ENCODE measurements at places on chromosomes 7 and 10.
A peak's percentile ranks its signal among the peaks of the same experiment; 100 is the strongest.

GRCh38 chr7:76381814-76382213 lies 23.0 kb upstream of the YWHAG start:
- no peak for DNase-seq

- peak; percentile 29 for DNase-seq
These were observed 27.2 kb upstream of the MSRB2 start for GRCh38 chr10:23067939-23068775.

GRCh38 chr7:131021902-131022301 lies 287.9 kb upstream of the KLF14 start:
- DNase-seq: no peak

GRCh38 chr7:72493850-72494661 lies 81.9 kb upstream of the CALN1 start:
- DNase-seq: peak; percentile 21

DNA sequence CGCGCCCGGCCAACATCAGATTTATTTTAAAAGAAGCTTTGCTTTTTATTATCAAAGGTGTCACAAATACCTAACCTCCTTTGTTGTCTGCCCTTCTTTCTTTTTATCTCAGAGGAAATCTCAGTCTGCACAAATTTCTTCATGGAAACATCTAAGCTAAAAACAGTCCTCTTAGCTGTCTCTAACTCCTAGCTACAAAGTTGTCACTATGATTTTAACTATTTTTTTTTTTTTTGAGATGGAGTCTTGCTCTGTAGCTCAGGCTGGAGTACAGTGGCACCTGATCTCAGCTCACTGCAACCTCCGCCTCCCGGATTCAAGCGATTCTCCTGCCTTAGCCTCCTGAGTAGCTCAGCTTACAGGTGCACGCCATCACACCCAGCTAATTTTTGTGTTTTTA lies 7.3 kb downstream of the TRA2A start:
- DNase-seq: no peak

DNA sequence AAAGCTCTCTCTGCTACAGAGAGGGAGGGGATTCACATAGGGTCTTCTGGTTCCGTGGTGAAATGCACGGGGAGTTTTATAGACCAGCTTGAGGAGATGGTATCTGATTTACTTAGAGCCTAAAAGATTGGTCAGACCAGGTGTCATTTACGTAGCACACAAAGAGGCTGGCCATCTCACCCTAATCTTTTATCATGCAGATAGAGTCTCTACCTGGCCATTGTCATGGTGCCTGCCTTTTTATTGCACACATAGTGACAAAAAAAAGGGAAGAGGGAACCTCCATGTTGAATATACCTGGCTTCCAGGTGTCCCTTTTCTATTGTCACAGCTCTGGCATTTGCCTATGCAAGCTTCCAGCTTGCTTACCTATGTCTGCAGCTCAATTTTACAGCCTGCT lies 1456.1 kb downstream of the GATA3 start:
- no peak for DNase-seq

GRCh38 chr7:132782777-132783640 lies 206.7 kb upstream of the PLXNA4 start:
- no peak for DNase-seq

DNA sequence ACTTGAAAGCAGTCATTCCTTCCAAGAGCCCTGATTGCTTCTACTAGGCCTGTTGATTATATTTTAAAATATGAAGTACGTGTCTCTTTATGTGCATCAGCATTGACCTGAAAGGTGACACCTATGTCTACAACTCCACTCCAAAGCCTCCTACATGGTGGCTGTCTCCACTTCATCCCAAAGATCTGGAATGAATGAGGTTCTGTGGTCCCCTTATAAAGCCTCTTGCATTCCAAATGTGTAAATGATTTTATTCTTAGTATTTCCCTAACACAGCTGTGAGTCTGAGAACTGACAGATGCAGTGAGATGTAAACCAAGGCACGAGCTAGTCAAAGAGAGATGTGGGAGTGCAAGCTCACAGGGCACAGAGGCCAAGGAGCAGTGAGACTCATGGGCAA lies 176.0 kb upstream of the SVIL start:
- no peak for DNase-seq

GRCh38 chr10:124124123-124124768 lies 30.8 kb upstream of the CHST15 start:
- no peak for DNase-seq

DNA sequence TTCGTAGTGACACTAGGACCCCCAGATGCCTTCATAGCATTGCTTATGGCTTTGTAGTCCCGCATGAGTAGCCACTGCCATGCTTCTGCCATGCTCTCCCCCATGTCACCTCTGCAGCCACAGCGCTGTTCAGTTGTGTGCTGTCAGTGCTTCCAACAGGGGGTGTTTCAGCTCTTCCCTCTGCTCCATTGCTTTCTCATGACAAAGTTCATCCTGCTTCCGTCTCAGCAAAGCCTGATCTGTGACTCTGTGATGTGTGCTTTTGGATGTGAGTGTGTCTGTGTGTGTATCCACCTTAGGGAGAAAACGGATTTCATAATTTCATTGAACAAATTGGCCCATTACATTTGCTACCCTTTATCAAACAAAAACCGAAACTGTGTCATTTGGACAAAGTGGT lies 134.9 kb upstream of the SAMD8 start:
- DNase-seq: no peak

DNA sequence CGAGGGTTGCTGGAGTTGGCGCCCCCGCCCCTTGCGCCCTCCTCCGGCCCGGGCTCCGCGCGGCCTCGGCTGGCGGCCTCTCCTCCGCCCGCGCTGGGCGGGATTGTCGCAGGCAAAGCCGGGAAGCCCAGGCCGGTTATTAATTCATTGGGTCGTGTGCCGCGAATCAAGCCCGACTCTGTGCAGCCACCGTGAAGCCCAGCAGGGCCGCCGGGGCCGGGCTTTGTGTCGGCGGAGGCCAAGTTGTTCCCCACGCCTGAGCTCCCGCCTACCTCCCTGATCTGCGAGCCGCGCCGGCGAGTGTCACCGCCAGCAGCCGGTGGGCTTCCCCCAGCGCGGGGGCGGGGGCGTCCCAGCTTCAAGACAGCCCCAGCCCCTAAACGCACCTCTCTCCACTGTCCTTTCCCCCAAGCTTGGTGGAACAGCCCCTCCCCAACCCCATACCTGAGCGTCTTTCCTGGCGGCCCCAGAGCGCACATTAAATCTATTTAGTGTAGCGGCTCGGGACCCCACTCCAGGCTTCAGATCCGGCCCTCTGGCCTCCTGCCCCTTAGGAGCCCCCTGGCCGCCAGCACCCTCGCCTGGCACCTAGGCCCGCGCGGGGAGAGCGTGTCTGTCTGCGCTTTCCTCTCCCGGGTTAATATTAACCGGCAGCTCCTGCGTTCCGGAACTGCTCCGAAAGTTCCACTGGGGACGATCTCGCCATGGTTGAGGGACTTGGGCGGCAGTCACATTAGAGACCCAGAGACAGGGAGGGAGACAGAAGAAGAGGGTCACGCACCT lies 3.5 kb downstream of the SHH start:
- DNase-seq: peak; percentile 63

- DNase-seq: peak; percentile 4
These were observed 49.5 kb upstream of the ZPBP start for GRCh38 chr7:50142425-50143017.

- no peak for DNase-seq
These were observed 42.9 kb upstream of the TCERG1L start for GRCh38 chr10:131354380-131354779.

DNA sequence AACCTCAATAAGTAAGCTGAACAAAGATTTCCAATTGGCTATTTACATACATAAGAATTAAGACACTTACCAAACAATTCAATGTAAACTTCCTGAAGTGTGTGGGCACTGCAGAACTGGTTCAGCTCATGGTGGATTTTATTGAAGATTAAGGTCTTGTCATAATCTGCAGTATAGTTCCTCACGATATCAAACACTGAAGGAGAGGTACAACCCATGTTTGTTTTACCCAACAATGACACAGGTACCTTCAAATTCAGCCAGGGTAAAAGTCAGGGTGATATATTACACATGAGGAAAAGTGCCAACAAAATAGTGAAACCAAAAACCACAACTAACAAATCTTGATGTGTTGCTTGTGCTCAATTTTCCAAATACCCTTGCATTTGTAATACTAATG lies 10.0 kb downstream of the ERLIN1 start:
- DNase-seq: no peak

GRCh38 chr7:37476881-37477450 lies 28.3 kb upstream of the ELMO1 start:
- DNase-seq: no peak

DNA sequence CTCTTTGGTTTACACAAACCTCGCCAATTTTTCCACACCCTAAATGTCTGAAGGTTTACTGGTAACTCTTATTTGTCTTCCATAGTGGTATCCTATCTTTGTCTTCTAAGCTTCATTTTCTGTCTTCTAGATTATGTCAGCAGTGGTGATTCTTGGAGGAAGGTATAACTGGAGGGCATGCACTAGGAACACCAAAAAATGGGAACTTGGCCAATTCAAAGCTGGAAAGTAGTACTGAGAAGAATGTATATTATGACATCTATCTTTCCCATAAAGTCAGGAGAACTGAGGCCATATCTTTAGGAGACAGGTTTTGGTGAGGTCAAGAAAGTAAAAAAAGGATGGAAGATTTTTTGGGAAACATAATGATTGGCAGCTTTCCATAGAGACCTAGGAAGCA lies 113.3 kb downstream of the CPEB3 start:
- DNase-seq: no peak

GRCh38 chr10:18238870-18239485 lies 98.8 kb downstream of the CACNB2 start:
- DNase-seq: no peak

GRCh38 chr7:114414156-114415063 lies at the start of gene FOXP2:
TSS of gene FOXP2 (plus strand) at chr7:114414815. CDS start at chr7:114426512, 11,697 bp downstream.
- DNase-seq: peak; percentile 36

DNA sequence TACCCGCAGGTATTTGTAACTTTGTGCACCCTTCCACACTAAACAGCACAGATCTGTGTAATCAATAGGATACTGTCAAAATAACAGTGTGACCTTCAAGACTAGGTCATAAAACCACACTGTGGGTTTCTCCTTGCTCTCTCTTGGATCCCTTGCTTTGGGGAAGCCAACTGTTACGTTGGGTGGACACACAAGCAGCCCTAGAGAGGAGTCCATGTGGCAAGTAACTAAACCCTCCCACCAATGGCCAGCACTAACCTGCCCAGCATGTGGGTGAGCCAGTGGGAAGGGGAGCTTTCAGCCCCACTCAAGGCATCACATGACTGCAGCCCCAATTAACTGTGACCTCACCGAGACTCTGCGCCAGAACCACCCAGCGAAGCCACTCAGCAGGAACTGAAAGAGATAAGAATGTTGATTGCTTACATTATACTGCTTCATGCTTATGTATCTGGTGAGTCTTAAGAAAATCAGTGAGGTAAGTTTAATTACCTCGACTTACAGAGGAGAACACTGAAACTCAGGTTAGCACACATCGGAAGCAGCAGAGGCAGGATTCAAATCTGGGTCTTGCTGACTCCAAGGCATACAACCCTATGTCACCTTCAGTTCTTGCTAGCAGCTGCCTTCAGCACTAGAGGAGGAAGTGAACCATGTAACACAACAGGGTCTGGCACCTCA lies 9.4 kb upstream of the ZC3HAV1 start:
- DNase-seq: no peak

- no peak for DNase-seq
These were observed 31.1 kb upstream of the PLEKHS1 start for GRCh38 chr10:113720386-113720785.

DNA sequence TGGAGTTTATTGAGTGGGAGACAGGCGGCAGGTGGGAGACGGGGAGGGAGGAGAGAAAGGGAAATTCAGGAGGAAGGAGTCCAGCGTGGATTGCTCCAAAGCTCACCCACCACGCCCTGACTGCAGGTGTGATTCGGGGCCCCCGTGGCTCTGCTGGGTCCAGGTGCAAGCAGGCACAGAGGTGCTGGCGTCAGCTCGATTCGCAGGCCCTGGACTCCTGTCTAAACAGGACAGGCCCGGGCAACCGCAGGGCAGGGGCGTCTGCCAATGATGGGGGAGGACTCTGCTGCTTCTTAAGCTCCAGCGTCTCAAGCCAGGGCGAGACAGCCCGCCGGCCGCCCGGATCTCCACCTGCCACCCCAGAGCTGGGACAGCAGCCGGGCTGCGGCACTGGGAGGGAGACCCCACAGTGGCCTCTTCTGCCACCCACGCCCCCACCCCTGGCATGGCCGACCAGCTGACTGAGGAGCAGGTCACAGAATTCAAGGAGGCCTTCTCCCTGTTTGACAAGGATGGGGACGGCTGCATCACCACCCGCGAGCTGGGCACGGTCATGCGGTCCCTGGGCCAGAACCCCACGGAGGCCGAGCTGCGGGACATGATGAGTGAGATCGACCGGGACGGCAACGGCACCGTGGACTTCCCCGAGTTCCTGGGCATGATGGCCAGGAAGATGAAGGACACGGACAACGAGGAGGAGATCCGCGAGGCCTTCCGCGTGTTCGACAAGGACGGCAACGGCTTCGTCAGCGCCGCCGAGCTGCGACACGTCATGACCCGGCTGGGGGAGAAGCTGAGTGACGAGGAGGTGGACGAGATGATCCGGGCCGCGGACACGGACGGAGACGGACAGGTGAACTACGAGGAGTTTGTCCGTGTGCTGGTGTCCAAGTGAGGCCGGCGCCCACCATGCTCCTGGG lies at the start of gene CALML3:
CALML3 (plus strand) TSS at position 321 of the 920 bp plus-strand sequence; CDS start at position 446, 125 bp downstream.
- DNase-seq: no peak

DNA sequence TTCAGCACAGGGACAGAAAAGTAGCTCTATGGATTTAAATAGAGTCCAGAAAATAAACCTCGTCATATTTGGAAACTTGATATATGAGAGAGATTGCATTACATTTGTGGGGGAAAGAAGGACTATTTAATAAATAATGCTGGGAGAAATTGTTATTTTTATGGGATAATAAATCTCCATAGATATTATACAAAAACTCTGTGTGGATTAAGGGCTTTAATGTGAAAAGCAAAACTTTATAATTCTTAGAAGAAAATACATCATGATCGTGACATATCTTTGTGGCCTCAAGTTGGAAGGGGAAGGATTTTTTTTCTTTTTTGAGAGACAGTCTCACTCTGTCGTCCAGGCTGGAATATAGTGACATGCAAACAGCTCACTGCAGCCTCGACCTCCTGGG lies 95.0 kb upstream of the LEP start:
- DNase-seq: no peak

DNA sequence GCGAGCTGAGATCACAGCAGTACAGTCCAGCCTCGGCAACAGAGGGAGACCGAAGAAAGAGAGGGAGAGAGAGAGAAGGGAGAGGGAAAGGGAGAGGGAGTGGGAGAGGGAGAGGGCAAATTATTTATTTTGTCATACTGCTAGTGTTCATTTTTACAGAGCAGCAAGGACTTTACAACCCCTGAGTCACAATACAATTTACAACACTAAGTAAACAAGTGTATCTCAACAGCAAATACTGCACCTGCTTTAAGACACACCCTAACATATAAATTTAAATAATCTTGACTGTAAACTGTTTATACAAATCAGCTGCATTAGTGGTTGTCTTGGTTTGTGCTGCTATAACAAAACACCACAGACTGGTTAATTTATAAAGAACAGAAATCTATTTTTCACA lies 27.2 kb downstream of the HTR5A start:
- peak; percentile 62 for DNase-seq

- DNase-seq: no peak
These were observed at the start of gene PWWP2B for GRCh38 chr10:132397036-132397541. TSS of gene PWWP2B (plus strand) at chr10:132397200. CDS start at chr10:132397227, 27 bp downstream.

- DNase-seq: no peak
These were observed 159.6 kb upstream of the SLC26A5 start for GRCh38 chr7:103605640-103606039.

- no peak for DNase-seq
These were observed 2.1 kb upstream of the SFMBT2 start for GRCh38 chr10:7412928-7413282.
